SK-N-SH treated with all-trans-retinoic acid at 6 μM for 48 hours (cell line): ENCODE measurements at places on chromosomes 7 and 10.
A peak's percentile ranks its signal among the peaks of the same experiment; 100 is the strongest.

- ATAC-seq = no peak
These were observed 14.8 kb downstream of the NPS start for GRCh38 chr10:127563718-127564553.

- ATAC-seq = no peak
These were observed 6.4 kb downstream of the LFNG start for GRCh38 chr7:2525658-2526630.

DNA sequence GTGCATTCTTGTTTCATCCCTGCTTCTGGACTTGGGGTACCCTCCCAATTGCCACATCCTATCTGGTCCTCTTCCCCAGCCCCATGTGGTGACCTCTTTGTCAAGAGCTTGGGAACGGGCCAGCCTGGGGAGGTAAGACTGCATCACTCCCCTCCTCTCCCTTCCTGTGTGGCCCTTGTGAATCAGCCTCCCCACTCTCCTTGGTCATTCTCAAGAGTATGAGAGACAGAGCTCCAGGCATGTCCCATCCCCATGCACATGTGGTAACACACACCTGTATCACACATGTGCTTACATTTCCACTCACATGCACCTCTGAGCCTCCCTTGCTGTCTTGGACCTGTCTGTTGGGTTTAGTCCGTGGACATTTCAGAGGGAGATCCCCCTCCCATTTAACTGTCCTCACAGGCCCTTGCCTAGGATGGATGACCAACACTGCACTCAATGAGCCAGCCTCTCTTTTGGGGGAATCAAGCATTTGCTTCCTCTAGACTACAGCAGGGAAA lies 2.6 kb downstream of the MRPL43 start:
- ATAC-seq = no peak

DNA sequence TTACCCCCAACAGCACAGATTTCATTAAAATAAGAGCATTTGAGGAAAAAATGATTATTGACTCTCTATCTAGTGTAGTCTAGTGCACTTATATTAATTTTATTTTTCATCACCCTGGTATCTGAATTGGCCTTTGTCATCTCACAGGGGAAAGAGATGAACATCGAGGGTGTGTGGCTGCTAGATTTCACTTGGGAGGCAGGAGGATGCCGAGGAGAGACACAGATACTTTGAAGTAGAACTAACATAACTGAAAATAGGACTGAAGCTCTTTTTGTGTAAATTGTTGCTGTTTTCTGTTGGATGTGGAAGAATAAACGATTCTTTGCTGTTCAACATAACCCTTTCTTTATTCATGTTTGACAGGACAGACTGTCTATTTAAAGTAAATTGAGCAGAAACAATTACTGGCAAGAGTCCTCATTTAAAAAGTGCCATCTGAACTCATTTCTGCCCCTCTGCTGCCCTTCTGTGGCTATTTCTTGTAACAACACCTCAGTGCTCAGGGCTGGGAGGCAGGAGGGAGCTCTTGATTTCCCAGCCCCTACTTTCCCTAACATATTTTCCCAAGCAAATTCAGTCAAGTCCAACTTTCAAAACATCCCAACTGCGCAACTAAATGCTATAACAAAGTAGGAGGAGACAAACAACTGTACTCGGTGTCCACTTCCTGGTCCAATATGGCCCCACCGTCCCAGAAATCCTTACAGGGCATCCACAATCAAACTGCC lies 15.6 kb downstream of the LYZL1 start:
- ATAC-seq = peak; percentile 89

DNA sequence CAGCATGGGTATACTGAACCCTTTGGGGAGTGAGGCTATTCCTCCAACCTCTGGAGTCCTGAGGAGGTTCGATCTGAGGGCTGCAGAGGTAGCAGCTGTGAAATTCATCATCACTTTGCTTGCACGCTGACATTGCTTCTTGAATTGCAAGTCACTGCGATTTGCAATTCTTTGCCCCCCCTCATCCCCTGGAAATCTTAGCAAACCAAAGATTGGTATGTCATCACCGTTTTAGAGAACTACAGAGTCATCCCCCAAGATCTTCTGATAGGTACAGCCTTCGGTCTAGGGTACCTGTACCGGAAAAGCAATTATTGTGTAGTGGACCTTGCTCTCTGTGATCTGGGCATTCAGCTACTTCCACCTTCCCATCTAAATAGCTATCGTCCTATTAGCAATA lies 192.6 kb downstream of the KLF6 start:
- no peak for ATAC-seq

DNA sequence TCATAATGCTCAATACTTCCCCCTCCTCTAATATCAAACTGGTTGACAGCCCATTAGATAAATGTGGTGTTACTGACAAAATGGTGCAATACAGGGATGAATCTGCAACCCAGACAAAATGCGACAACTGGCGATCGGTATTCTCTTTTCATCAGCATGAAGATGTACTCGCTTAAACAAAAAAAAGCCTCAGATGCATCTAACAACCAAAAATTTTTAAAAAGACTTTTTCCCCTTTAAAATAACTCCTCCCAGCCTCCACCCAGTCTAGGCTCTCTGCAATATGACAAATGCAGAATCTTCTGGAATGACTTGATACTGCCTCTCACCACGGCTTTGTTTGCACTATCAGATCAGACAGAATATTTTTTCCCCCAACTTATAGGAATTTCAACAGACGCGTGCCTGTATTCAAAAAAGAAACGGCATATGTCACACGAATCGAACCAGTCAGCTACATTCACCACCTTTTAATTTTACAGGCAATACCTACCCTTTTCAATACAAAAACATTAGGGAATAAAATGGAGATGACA lies 1.2 kb downstream of the YWHAG start:
- no peak for ATAC-seq

DNA sequence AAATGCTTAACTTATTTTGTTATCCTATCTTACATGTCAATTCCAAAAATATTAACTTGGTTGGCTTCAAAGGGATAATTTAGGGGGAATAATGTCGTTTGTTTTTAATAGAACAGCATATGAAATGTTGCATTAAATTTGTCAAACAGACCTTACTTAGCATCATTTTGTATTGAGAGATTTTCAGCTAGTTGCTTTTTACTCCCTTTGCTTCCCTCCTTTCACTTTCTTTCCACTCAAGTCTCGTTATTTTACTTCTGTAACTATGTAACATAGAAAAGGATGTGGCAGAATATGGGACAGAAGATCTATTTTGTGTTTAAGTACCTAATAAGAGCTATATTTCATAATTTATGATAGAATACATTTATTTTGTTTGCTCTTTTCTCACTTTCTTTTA lies 2.6 kb downstream of the PHYHIPL start:
- no peak for ATAC-seq

DNA sequence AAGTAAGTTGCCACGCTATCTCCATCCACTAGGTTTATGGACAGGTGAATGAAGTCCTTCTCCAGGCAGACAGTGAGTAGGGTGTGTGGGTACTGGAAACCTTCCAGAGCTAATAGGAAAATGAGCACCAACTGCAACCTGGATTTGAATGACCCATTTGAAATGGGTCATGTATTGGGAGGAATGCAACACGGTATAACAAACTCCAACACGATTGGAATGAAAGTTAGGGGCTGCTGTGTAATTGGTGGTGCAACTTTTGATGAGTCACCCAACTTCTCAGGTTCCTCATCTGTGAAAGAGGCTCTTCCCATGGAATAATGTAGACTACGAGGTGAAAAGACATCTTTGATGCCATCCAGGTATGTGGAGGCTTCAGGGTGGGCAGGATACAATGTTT lies 241.4 kb upstream of the PODXL start:
- ATAC-seq = no peak

DNA sequence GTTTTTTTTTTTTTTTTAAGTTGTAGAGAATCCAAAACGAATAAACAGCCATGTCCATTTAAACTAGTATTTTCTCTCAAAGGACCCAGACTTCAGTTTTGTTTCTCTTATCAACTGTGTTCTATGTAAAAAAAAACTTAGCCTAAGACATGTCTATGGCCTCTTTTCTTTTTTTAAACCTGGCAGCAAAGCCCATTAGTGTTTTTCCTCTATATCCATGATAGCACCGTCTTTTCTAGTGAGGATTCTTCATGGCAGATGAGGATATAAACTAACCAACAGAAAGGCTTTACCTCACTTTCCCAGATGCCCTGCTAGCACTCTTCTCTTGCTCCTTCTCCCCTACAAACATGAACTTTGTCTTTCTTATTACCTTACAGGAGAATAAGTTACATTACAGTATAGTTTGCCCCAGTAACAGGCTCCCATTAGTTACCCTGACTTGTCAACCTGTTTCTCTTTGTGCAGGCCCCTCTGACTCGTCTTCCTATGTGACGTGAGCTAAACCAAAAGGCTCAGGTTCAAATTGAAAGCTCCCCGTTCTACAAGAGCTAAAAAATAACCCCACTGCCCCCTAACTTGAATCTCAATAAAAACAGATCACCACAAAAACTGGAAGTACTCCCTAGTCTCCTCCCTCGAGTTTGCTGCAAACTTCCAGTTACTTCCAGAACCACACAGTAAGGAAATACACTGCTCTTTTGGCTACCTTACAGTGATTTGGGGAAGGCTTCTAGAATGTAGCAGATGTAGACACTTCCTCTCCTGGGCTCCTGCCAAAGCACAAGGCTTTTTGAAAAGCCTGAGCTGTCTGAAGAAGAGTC lies 20.1 kb downstream of the P4HA1 start:
- ATAC-seq = peak; percentile 90

GRCh38 chr10:35495521-35496119 lies 109.5 kb upstream of the GJD4 start:
- ATAC-seq = no peak; the same call in 2 of the 3 replicates

- no peak for ATAC-seq
These were observed 245.2 kb downstream of the ADAM12 start for GRCh38 chr10:126143117-126143516.

DNA sequence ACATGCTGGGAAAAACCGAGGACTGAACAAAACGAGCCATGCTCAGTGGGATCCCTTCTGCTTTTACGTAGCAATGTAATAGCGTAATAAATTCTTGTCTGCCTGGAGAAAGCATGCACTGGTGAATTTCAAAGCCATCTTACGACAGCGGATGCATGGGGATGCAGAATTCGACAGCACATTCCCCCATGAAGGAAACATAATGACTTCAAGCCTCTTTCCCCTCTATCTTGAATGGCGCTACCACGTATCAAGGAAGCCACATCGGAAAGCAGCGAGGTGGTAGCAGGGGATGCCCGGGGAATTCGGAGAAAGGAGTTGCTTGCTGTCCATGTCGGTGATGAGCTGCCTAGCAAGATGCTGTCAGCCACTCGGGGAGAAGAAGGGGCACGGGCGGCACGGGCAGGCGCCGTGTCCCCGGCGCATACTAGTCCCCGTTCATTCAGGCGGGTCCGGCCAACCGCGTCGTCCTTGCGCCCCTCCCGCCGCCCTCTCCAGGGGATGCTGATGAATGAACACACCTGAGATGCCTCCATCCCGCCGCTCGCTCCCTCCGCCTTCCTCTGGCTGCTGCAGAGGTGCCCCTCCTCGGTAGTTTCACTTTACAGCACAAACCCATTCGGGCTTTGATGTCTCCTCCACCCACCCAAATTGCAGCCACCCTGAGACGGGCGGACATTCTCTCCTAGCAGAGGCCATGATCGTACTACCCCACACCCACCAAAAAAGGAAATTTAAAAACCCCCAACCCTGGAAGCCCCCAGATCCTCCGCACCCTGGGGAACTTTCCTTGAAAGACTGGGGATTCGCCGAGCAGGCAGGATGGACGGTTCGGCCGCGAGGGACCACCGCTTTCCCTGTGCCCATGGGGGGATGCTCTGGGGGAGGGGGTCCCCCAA lies 644 bp downstream of the SORBS1 start:
- peak; percentile 19 for ATAC-seq

GRCh38 chr10:103470761-103471653 lies 8.0 kb downstream of the CALHM3 start:
- no peak; the same call in 2 of the 3 replicates for ATAC-seq

DNA sequence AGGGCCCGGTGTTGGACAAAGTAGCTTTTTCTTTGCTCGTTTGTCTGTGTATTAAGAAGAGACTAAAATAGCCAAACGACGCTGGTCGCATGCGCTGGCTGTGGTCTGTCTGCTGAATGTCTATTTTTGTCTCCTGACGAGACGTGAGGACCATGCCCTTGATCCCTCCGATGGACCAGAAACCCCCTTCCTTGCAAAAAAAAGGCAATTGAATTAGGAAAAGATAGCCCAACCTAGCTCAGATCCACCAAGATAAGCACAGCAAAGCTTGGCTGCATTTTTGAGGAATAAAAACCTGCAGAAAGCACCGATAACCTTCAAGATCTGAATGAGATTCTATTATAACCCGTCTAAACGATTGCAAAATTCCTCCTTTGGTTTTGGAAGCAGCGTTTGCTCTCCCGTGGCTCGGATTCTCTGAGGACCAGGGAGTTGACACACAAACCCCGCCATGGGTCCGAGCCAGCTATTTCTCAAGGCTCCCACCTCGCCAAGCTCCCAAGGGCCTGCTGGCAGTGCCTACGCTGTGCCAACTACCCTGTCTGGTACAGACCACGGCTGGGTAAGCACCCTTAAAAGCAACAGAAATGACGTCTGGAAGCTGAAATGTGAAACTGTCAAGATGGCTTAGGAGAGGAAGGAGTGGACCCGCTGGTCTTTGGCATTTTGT lies 17.7 kb upstream of the TTYH3 start:
- peak; percentile 43 for ATAC-seq

- no peak for ATAC-seq
These were observed 66.7 kb downstream of the CREB3L2 start for GRCh38 chr7:137934941-137935883.

GRCh38 chr7:84697506-84697905 lies 489.4 kb downstream of the SEMA3D start:
- ATAC-seq = peak; percentile 37; the same call in 2 of the 3 replicates

- ATAC-seq = no peak
These were observed 5.5 kb upstream of the LZTS2 start for GRCh38 chr10:100993986-100994708.

GRCh38 chr10:92142949-92143348 lies 147.9 kb downstream of the CPEB3 start:
- no peak for ATAC-seq

GRCh38 chr10:88374392-88375175 lies 208.5 kb downstream of the RNLS start:
- ATAC-seq = no peak

- ATAC-seq = no peak
These were observed 51.2 kb upstream of the CDK13 start for GRCh38 chr7:39898867-39899266.

- ATAC-seq = no peak
These were observed 76.8 kb downstream of the PTN start for GRCh38 chr7:137266764-137267163.

GRCh38 chr10:38032886-38033285 lies 22.4 kb downstream of the ZNF33A start:
- no peak for ATAC-seq

DNA sequence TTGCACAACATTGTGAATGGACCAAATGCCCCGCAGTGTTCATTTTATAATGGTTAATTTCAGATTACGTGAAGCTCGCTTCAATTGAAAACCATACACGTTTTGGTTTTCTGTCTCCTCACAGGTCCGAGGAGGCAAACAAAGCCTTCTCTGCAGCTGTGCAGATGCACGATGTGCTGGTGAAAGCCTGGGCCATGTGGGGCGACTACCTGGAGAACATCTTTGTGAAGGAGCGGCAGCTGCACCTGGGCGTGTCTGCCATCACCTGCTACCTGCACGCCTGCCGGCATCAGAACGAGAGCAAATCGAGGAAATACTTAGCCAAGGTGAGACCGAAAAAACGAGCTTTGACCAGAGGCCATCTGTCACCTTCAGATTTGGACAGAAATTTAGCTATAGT lies 110.3 kb downstream of the TRRAP start:
- ATAC-seq = no peak
